CD4-positive, alpha-beta memory T cell (primary cell): ENCODE measurements at places on chromosomes 1 and 21.
A peak's percentile ranks its signal among the peaks of the same experiment; 100 is the strongest.

- no peak for DNase-seq
Observed at GRCh38 chr1:182408435-182409075, 8.1 kb upstream of the TEDDM1 start.

DNA sequence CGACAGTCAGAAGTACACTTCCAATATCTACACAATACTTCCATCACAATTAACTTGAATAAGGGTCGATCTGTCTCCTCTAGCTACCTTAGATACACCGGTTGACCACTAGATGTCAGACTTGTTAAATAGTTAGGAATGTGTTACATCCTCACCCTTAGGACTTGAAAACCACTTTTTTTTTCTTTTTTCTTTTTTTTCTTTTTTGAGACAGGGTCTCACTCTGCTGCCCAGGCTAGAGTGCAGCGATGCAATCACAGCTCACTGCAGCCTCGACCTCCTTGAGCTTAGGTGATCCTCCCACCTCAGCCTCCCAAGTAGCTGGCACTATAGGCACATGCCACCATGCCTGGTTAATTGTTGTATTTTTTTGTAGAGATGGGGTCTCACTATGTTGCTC lies 120.4 kb upstream of the GREM2 start:
- DNase-seq: peak; percentile 2

DNA sequence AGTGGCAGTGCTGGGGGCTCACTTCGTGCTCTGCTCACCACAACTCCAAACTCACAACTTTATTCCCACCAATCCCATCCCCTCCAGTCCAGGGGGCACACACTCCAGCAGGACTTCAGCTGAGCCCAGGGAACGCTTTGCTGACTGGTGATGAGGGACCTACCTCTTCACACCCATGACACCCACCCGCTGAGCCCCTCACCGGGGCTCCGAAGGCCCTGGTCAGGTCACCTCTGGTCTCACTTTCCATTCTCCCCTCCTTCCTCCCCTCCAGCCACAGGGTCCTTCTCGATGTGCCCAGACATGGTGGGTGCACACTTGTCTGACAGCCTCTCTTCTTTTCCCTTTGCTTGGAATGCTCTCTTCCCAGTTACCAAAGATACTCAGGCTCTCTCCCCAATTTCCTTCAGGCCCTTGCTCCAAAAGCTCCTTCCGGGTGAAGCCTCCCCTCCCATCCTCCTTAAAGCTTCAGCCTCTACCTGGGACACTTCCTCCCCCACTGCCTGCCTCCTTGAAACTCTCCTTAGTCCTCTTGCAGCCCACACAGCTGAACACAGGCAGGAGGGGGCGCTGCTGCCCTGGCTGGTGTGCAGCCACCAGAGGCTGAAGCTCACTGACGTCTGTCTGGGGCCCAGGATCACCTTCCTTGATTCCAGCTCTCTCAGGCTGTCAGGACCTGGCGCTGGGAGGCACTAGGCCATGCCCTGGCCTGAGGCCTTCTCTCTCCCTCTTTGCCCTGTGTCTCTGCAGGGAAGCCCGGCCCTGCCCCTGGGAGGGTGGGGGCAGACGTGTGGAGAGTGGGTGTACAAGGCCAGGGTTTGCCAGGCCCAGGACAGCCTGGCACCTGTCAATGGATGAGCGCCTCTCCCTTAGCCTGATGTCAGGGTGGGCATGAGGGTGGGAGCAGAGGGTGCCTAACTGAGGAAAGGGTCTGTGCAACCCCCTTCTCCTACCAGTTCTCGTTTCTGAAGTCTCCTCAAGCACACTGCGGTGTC lies 1.6 kb downstream of the KCNE1 start:
- no peak for DNase-seq

GRCh38 chr1:230130172-230130944 lies 63.3 kb downstream of the GALNT2 start:
- no peak for DNase-seq

DNA sequence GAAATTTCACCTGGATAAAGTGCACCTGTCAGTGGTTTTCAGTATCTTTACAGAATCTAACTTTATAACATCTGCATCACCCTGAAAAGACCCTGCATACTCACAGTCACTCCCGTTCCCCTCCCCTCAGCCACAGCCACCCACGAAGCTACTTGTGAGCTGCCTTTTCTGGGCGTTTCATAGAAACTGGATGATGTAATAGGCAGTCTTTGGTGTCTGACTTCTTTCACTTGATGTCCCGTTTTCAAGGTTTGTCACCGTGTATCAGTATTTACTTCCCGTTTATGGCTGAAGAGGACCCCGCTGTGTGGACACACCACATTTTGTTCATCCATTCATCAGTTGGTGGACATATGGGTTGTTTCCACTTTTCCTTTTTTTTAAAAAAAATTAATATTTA lies 47.8 kb upstream of the LRRC3 start:
- peak; percentile 20 for DNase-seq

- DNase-seq: no peak
Observed at GRCh38 chr1:244456586-244456985, 4.5 kb upstream of the CATSPERE start.

DNA sequence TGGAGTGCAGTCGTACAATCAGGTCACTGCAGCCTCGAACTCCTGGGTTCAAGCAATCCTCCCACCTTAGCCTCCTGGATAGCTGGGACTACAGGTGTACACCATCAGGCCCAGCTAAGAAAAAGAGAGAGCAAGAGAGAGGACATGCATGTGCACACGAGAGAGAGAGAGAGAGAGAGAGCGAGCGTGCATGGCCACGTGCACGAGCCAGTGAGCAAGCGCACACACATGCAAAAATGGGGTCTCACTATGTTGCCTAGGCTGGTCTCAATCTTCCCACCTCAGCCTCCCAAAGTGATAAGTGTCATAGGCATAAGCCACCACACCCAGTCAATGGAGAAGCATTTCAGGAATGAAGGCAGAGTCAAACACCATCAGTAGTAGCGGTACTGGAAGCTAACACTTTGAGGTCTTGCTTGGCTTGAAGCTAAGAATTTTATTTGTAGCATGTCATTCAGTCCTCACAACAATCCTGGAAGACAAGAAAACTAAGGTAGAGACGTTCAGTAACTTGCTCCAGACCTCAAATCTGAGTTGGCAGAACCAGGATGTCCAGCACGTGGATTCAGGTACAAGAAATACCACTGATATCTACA lies 14.5 kb downstream of the GNB1 start:
- no peak for DNase-seq

- DNase-seq: no peak
Observed at GRCh38 chr1:98048751-98049325, 128.0 kb upstream of the DPYD start.

DNA sequence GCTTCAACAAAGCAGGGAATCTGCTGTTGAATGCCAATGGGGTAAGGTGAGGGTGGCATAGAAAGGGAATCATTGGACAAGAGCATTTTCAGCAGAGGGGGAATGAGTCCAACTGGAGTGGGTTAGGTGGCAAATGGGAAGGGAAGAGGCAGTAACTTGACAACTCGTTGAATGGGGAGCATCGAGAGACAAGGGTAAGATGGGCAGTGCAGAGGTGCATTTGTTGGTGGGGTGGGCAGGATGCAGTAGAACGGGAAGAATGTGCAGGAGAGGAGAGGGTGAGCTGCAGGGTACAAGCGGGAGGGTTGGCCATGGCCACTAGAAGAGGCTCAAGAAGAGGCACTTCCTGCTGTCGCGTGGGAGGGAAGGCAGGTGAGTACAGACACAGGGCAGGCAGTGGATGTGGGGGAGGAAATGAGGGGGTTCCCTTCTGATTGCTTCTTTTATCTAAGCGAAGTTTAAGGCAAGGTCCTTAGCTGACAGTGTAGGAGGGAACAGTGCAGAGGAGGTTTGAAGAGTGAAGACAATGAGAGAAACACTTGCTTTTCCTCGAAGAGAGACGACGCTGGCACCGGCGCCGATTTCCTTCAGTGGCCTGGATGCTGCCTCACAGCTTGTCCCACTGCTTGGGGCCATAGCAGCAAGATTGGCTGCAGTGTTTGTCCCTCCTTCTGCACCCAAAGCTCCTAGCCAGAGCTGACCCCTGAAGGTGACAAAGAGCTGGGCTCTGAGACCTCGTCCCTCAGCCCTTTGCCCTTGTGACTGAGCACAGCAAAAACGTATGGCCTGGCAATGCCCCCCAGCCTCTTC lies 3.2 kb upstream of the IKBKE start:
- DNase-seq: no peak

DNA sequence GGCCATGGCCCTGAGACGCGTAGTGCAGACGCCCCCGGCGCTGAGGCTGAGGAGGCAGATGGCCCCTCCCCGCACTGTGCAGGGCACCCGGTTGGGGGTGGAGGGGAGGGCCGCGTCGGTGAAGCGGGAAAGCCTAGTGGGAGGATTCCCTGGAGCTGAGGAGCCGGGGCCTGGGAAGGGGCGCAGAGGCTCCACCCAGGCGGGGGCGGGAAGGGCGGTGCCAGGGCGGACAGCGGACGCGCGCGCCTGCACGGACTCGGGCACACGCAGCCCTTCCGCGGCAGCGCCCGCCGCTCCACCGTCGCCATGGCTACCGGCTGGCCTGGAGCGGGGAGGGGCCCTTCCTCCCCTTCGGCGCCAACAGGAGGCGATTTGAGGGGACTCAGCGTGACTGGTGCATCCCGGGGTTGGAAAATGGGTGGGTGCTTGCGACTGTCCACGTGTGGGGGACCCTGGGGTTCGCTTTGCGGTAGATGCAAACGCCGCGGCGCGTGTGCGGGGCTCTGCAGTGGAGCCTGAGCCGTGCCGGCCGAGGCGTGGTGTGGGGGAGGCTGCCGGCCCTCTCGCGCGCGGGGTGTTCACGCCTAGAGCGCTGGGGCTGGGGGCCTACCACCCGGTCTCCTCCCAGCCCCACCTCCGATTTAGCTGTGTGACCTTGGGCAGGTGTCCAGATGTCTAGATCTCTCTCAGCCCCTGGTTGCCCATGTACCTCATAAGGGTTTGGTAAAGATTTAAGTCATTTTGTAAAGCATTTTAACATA lies 35.1 kb downstream of the PTPRF start:
- DNase-seq: peak; percentile 24

GRCh38 chr21:18089786-18090185 lies 154.8 kb upstream of the CHODL start:
- DNase-seq: no peak

- DNase-seq: no peak
Observed at GRCh38 chr1:234658138-234658537, 48.2 kb upstream of the IRF2BP2 start.

GRCh38 chr1:184843732-184844495 lies 89.3 kb upstream of the EDEM3 start:
- DNase-seq: peak; percentile 70

DNA sequence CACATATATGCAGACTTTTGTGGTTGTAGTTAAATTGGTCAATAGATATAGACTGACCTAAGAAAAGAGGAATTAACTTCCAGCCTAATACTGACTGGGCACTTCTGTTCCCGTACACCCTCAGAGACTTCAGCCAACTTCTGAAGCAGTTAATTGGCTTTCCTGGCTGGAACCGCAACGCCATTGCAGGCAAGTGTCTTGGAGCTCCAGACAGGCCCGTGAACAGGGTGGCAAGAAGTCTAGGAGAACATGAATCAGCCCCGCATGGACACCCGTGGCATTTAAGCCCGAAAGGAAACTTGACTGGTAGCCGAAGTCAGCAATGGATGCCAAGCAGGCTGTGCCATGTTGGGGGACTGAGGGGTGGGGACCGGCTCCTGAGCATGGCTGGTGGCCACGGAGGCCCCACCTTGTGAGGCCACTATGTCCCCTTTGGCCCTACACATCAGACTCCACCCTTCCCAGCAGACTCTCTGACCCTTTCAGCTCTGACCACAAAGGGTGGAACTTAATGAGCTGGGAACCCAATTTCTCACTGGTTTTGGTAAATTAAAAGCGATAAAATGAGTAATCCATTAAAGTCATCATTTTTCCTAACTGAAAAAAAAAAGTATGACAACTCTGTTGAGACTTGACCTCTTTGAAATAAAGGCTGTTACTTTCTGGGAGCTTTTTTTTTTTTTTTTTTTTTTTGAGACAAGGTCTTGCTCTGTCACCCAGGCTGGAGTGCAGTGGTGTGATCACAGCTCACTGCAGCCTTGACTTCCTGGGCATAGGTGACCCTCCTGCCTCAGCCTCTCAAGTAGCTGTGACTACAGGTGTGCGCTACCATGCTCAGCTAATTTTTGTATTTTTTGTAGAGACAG lies 54.1 kb downstream of the RUNX1 start:
- no peak for DNase-seq

- DNase-seq: no peak
Observed at GRCh38 chr1:30968220-30968971, 59.8 kb upstream of the SDC3 start.

DNA sequence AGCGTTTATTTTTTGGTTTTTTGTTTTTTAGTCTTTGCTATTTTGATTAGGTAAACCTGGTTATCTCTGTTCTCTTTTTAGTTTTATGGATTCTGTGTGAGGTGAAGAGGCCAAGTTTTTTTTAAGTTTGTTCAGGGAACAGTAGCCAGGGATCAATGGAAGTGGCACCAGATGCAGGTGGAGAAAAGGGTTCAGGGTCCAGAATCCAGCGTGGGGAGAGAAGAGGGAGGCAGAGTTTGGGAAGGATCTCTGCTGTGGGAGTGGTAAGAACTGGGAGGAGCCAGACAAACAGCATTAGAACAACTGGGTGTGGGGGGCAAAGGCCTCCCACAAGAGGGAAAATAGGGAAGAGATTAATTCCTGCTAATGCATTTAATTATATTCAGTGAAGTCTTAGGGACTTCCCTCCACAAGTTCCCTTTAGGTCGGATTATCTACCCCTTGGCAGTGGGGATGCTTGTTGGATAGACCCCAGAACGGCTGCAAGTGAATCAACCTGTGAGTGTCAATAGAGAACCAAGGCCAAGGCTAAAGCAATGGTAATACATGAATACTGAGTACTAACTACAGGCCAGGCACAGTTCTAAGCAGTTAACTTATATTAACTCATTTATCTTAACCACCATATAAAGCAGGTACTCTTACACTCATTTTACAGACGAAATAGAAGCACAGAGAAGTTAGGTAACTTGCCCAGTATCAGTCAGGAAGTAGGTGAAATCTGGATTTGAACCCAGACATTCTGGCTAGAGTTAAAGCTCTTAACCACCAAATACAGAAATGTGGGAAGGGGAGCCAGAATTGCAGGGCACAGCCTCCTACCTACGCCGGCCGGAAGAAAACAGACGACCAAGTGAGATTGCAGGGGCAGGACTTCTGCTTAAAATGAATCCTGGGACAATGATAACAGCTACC lies 498 bp downstream of the GNAT2 start:
- DNase-seq: no peak

DNA sequence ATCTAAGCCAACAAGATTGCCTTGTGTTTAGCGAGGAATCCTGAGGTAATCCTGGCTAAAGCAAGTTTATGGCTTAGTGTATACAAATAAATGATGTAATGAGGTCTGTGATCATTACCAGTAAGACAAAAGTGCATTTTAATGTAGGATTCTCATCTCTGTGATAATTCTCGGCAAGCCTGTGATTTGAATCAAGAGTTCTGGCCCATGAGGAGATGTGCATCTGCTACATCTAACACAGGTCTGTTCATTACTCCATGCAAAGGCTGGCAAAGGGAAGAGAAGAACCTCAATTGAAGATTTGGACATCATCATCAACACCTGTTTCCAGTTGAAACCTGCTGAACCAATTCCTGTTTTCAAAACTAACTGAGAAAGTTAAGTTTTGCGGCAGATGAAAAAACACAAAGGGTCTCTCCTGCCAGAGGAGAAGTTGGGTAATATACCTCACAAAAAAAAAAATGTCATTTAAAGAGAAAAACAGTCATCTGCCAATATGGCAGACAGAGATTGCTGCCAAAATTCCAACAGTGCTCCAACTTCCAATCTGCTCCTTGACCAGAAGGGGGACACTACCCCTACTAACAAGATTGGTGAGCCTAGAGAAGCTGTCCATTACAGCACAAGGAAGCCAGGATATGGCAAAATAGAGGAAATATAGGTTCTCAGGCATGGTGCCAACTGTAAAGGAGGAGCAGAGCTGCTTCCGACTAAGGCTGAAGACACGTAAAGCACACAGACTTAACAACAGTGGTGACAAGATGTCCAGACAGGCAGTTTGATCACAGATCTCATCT lies 453.7 kb downstream of the TTLL7 start:
- DNase-seq: no peak
